ENCODE measurements at places on chromosomes 4 and X. TPM values are rescaled to one million over a fixed set of nuclear protein-coding genes. Genes with fewer than 3 reads are reported as not detected.

DNA sequence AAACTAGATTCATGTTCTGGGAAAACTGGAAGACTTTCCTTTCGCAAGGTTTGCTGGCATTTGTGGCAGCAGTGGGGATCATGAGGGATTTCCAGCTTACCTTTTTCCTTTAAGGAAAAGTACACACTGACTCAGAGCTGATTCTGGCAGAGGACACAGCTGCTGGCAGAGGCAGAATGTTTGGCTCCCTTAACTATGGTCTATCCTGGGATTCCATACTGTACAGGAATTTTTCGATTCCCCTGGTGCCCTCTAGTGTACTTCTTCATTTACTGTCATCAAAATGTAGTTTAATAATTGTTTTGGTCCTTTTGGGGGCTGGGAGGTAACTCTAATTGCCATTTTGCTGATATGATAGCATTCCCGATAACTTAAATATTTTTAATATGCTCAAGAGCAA is 152.7 kb downstream of the GABRG1 start:
- DNase-seq: no peak
- H3K4me1 ChIP-seq: no peaks in the 10 kb centered on the region
- no peak overlapping the region for H3K27ac ChIP-seq
- H3K4me3 ChIP-seq: no peak overlapping the region
- no peaks in the 10 kb centered on the region for H3K36me3 ChIP-seq
- no peaks in the 10 kb centered on the region for H3K27me3 ChIP-seq

GRCh38 chr4:176259330-176260090 is 9.5 kb downstream of the ASB5 start:
- no peak overlapping the region for H3K27ac ChIP-seq
- H3K27me3 ChIP-seq: no peaks in the 10 kb centered on the region
- H3K4me1 ChIP-seq: no peaks in the 10 kb centered on the region

- H3K27ac ChIP-seq: no peak overlapping the region
- no peaks in the 10 kb centered on the region for H3K4me1 ChIP-seq
Measured at GRCh38 chrX:9903146-9903545, 64.0 kb upstream of the CLDN34 start.

- peak overlapping the region; percentile 90 for H3K27ac ChIP-seq
- H3K4me1 ChIP-seq: peaks cover 10% of the 10 kb centered on the region
- no peak for DNase-seq
- no peaks in the 10 kb centered on the region for H3K36me3 ChIP-seq
Measured at GRCh38 chrX:74292808-74293123, 11.2 kb upstream of the ZCCHC13 start.

- H3K27me3 ChIP-seq: no peaks in the 10 kb centered on the region
- H3K4me3 ChIP-seq: no peak overlapping the region
- no peak overlapping the region for H3K27ac ChIP-seq
- no peak for DNase-seq
Measured at GRCh38 chr4:69051576-69051943, 44.7 kb upstream of the UGT2B7 start.

GRCh38 chr4:100295792-100296191 is 105.5 kb upstream of the DDIT4L start:
- DNase-seq: no peak
- no peak overlapping the region for H3K4me3 ChIP-seq
- no peaks in the 10 kb centered on the region for H3K36me3 ChIP-seq
- H3K27me3 ChIP-seq: no peaks in the 10 kb centered on the region
- no peak overlapping the region for H3K27ac ChIP-seq

GRCh38 chr4:106584337-106584989 is 215.9 kb upstream of the GIMD1 start:
- DNase-seq: no peak
- peaks cover 10% of the 10 kb centered on the region for H3K4me1 ChIP-seq
- H3K36me3 ChIP-seq: no peaks in the 10 kb centered on the region
- no peak overlapping the region for H3K4me3 ChIP-seq
- no peaks in the 10 kb centered on the region for H3K27me3 ChIP-seq

- no peaks in the 10 kb centered on the region for H3K27me3 ChIP-seq
- H3K27ac ChIP-seq: no peak overlapping the region
- no peak overlapping the region for H3K4me3 ChIP-seq
- no peak for DNase-seq
- H3K4me1 ChIP-seq: no peaks in the 10 kb centered on the region
- H3K36me3 ChIP-seq: no peaks in the 10 kb centered on the region
Measured at GRCh38 chr4:133969202-133969848, 232.3 kb downstream of the PABPC4L start.

DNA sequence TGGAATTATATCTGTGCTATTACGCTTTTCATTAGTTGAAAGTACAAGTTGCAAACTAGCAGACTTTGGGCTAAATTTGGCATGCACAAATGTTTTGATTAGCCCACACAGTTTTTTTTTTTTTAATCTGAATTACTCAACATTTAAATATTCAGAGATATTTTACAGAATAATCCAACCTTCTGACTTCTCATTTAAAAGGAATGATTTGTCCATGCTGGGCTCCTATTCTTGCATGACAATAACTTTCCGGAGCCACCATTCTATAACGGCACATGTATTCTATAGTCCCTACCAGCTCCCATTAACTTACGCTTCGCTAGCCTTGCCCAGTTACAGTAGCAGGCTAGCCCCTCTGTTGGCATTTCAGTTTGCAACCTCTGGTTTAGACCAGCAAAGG is 219.3 kb upstream of the FTHL17 start:
- no peak overlapping the region for H3K4me3 ChIP-seq
- no peaks in the 10 kb centered on the region for H3K36me3 ChIP-seq
- H3K4me1 ChIP-seq: no peaks in the 10 kb centered on the region
- H3K27ac ChIP-seq: no peak overlapping the region
- no peaks in the 10 kb centered on the region for H3K27me3 ChIP-seq
- no peak for DNase-seq

GRCh38 chr4:134326866-134327265 is 125.3 kb upstream of the PABPC4L start:
- no peaks in the 10 kb centered on the region for H3K27me3 ChIP-seq
- no peak overlapping the region for H3K27ac ChIP-seq
- no peaks in the 10 kb centered on the region for H3K36me3 ChIP-seq
- H3K4me1 ChIP-seq: no peaks in the 10 kb centered on the region
- no peak for DNase-seq

GRCh38 chr4:987624-988513 is 1.0 kb downstream of the IDUA start:
- H3K36me3 ChIP-seq: no peaks in the 10 kb centered on the region
- H3K4me3 ChIP-seq: peak overlapping the region; percentile 64
- H3K27me3 ChIP-seq: no peaks in the 10 kb centered on the region
- DNase-seq: no peak
- H3K4me1 ChIP-seq: peaks cover 32% of the 10 kb centered on the region

DNA sequence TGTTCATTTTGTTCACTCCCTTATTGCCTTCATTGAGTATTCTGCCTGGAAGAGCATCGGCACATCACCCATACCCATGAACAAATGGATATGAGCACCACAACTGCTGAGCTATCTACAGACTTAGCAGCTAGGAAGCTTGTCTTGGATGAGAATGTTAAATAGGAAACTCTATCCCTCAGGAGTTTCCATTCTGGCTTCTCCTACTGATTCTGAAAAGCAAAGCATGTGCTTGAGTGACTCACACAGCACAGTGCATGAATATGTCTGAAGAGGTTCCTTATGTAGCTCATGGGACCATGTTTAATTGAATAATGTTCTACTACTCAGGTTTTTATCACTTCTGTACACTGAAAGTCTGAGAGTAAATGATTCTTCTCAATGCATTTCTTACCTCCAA is 57.3 kb upstream of the MXRA5 start:
- DNase-seq: no peak
- no peaks in the 10 kb centered on the region for H3K36me3 ChIP-seq
- H3K27me3 ChIP-seq: no peaks in the 10 kb centered on the region
- H3K27ac ChIP-seq: no peak overlapping the region
- no peak overlapping the region for H3K4me3 ChIP-seq

- H3K36me3 ChIP-seq: no peaks in the 10 kb centered on the region
- no peaks in the 10 kb centered on the region for H3K27me3 ChIP-seq
- H3K4me3 ChIP-seq: no peak overlapping the region
- no peak overlapping the region for H3K27ac ChIP-seq
Measured at GRCh38 chr4:28358606-28359005, 1498.0 kb downstream of the STIM2 start.

GRCh38 chrX:145213504-145213903 is 33.8 kb upstream of the SPANXN1 start:
- H3K4me1 ChIP-seq: no peaks in the 10 kb centered on the region
- no peak overlapping the region for H3K27ac ChIP-seq
- H3K4me3 ChIP-seq: no peak overlapping the region
- H3K36me3 ChIP-seq: no peaks in the 10 kb centered on the region

GRCh38 chrX:119935215-119935874 is 8.2 kb downstream of the NKAP start:
- H3K27me3 ChIP-seq: no peaks in the 10 kb centered on the region
- no peak overlapping the region for H3K27ac ChIP-seq
- no peak for DNase-seq
- H3K4me3 ChIP-seq: no peak overlapping the region
- H3K4me1 ChIP-seq: no peaks in the 10 kb centered on the region

GRCh38 chrX:109352066-109352588 is 129.8 kb downstream of the GUCY2F start:
- no peaks in the 10 kb centered on the region for H3K36me3 ChIP-seq
- no peak overlapping the region for H3K4me3 ChIP-seq
- H3K27me3 ChIP-seq: no peaks in the 10 kb centered on the region
- H3K27ac ChIP-seq: no peak overlapping the region

- H3K36me3 ChIP-seq: no peaks in the 10 kb centered on the region
- H3K4me1 ChIP-seq: no peaks in the 10 kb centered on the region
- no peak for DNase-seq
- no peaks in the 10 kb centered on the region for H3K27me3 ChIP-seq
- H3K4me3 ChIP-seq: no peak overlapping the region
- no peak overlapping the region for H3K27ac ChIP-seq
Measured at GRCh38 chr4:146417822-146418221, 103.9 kb downstream of the SLC10A7 start.

GRCh38 chr4:111880116-111880515 is 265.1 kb upstream of the FAM241A start:
- H3K4me3 ChIP-seq: no peak overlapping the region
- H3K27me3 ChIP-seq: no peaks in the 10 kb centered on the region
- H3K4me1 ChIP-seq: no peaks in the 10 kb centered on the region
- H3K27ac ChIP-seq: no peak overlapping the region
- no peaks in the 10 kb centered on the region for H3K36me3 ChIP-seq

DNA sequence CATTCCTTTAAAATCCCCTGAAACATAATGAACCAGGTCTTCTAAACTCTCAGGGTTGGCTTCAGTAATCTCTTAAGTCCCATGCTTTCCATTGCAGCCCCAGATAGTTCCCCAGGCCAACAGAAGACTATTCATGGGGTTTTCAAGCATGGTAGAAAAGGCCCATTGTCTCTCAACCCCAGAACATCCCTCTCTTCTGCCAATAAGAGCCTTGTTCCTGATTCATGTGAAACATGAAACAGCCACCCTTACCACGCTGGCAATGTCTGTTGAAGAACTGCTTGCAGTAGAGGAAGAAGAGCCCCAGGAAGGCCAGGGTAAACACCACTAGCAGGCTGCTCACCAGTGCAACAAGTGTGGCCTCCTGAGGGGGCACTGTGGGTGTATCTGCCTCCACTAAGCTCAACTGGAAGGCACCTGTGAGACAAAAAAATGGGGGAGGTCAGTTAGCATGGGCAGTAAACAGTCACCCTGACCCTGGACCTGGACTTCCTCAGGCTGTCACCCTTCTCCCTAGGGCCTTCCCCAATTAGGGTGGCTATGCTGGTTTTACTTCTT is 36.4 kb downstream of the EDA2R start:
- no peaks in the 10 kb centered on the region for H3K4me1 ChIP-seq
- peaks cover 5% of the 10 kb centered on the region for H3K36me3 ChIP-seq
- DNase-seq: no peak
- no peak overlapping the region for H3K27ac ChIP-seq
- no peaks in the 10 kb centered on the region for H3K27me3 ChIP-seq

DNA sequence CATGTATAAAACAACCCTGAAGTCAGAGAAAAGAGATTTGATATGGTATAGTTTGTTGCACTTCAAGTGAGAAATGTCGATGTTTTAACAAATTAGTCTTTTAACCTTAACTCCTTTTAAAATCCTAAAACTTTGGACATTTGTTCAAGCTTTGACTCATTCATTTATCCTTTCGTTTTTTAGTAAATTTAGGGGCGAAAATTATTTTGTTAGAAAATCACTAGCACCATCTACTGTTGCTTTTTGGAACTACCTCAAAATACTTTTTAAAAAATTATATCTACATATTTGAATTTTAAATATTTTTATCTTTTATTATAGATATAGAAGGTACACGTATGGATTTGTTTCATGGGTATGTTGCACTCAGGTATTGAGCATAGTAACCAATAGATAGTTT is 165.1 kb upstream of the POF1B start:
- H3K27me3 ChIP-seq: no peaks in the 10 kb centered on the region
- H3K4me1 ChIP-seq: no peaks in the 10 kb centered on the region
- no peak for DNase-seq
- H3K27ac ChIP-seq: no peak overlapping the region
- no peak overlapping the region for H3K4me3 ChIP-seq

GRCh38 chr4:81921751-81922159 is 450.0 kb upstream of the RASGEF1B start:
- no peak for DNase-seq
- no peak overlapping the region for H3K27ac ChIP-seq
- H3K4me3 ChIP-seq: no peak overlapping the region
- no peaks in the 10 kb centered on the region for H3K4me1 ChIP-seq

GRCh38 chr4:86098691-86099090 is 261.2 kb downstream of the MAPK10 start:
- no peaks in the 10 kb centered on the region for H3K4me1 ChIP-seq
- DNase-seq: no peak
- peaks cover 5% of the 10 kb centered on the region for H3K36me3 ChIP-seq
- no peaks in the 10 kb centered on the region for H3K27me3 ChIP-seq
- no peak overlapping the region for H3K4me3 ChIP-seq
- H3K27ac ChIP-seq: no peak overlapping the region

GRCh38 chr4:65521666-65522065 is 148.6 kb downstream of the EPHA5 start:
- no peaks in the 10 kb centered on the region for H3K4me1 ChIP-seq
- no peak for DNase-seq
- no peak overlapping the region for H3K4me3 ChIP-seq
- no peak overlapping the region for H3K27ac ChIP-seq

- H3K4me3 ChIP-seq: no peak overlapping the region
- no peak for DNase-seq
- H3K36me3 ChIP-seq: no peaks in the 10 kb centered on the region
- no peaks in the 10 kb centered on the region for H3K27me3 ChIP-seq
- no peaks in the 10 kb centered on the region for H3K4me1 ChIP-seq
Measured at GRCh38 chrX:19647159-19647558, 131.9 kb upstream of the MAP3K15 start.

- no peak overlapping the region for H3K4me3 ChIP-seq
- no peak overlapping the region for H3K27ac ChIP-seq
- no peaks in the 10 kb centered on the region for H3K36me3 ChIP-seq
- H3K27me3 ChIP-seq: no peaks in the 10 kb centered on the region
- H3K4me1 ChIP-seq: no peaks in the 10 kb centered on the region
- no peak for DNase-seq
Measured at GRCh38 chr4:79255793-79256192, 70.1 kb downstream of the NAA11 start.

- no peak for DNase-seq
- peak overlapping the region; percentile 1 for H3K27ac ChIP-seq
- H3K4me1 ChIP-seq: peaks cover 17% of the 10 kb centered on the region
Measured at GRCh38 chr4:112861691-112862674, 187.5 kb upstream of the ANK2 start.

SMIM31 gene
- total RNA-seq: not detected

SSX4B gene
- not detected for total RNA-seq

PNMA6F gene
- not detected for total RNA-seq

BEX2 gene
- 7.4 TPM for total RNA-seq

CCDC160 gene
- total RNA-seq: not detected

RTL3 gene
- not detected for total RNA-seq

F8 gene
- total RNA-seq: 5.4 TPM

EREG gene
- total RNA-seq: 1.2 TPM

HELT gene
- not detected for total RNA-seq

STBD1 gene
- total RNA-seq: 7.6 TPM

ADGRL3 gene
- 16.9 TPM for total RNA-seq

CCDC120 gene
- total RNA-seq: 8.6 TPM

BST1 gene
- 5.2 TPM for total RNA-seq

HPSE gene
- total RNA-seq: 1.7 TPM

ANTXR2 gene
- 64.6 TPM for total RNA-seq

Data from vagina (tissue), 2 donors.